CD8-positive, alpha-beta T cell (primary cell): ENCODE measurements at places on chromosomes 12 and 14. TPM values are rescaled to one million over a fixed set of nuclear protein-coding genes. Genes with fewer than 3 reads are reported as not detected.

DNA sequence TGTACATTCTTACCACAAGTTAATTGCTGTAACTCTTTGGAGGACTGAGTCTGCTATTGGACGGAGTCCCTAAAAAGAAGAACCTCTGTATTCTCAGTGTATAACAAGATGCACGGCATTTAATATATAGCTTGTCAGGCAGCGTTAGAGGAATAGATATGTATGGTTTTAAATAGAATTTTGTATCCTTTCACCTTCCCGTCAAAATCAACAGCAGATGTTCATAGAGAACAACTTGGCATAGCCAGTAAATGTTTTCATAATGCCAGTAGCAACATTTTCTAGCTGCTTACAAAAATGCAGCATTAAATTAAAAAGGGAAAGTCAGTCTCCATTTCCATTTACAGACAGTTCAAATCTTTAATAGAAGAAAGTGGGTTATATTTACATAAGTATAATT lies 6.8 kb downstream of the SCYL2 start:
- no peak for DNase-seq

GRCh38 chr12:11718105-11718504 lies 68.6 kb downstream of the ETV6 start:
- DNase-seq, result no peak

DNA sequence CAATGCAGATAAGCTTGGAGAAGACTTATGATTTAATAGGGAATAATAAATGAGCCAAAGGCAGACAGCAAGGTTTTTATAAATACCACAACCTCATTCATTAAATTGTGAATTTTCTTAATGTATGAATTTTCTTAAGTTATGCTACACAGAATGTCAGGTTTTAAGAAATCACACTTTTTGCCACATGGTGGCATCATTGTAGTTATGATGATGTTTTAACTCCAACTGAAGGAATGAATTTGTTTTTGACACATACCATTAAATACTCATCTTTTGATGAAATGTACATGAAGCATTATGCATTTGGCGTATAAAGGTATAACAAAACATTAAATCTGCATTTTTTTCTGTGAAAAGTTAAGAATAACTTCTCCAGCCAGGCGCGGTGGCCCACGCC lies 524.1 kb upstream of the FBXO33 start:
- no peak for DNase-seq

UNC119B gene
- total RNA-seq, result 8.4 TPM
